ENCODE measurements at places on chromosomes 4 and X.

DNA sequence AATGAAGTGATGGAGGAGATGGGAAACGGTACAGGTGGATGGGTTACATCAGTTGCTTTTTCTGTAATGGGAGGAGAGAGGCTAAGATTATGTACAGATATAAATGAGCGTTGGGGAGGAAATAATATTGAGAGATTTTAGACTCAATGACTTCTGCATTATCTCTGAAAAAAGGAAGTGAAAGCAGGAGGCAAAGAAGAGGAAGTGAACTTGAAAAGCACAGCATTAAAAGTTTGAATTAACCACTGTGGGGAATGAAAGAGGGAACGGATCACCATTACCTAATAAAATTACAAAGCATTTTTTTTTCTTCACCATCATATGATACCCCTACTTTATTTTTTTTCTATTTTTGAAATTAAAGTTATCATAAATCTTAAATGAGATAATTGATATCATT lies 1025.5 kb downstream of the RPA4 start:
- no peak for DNase-seq

DNA sequence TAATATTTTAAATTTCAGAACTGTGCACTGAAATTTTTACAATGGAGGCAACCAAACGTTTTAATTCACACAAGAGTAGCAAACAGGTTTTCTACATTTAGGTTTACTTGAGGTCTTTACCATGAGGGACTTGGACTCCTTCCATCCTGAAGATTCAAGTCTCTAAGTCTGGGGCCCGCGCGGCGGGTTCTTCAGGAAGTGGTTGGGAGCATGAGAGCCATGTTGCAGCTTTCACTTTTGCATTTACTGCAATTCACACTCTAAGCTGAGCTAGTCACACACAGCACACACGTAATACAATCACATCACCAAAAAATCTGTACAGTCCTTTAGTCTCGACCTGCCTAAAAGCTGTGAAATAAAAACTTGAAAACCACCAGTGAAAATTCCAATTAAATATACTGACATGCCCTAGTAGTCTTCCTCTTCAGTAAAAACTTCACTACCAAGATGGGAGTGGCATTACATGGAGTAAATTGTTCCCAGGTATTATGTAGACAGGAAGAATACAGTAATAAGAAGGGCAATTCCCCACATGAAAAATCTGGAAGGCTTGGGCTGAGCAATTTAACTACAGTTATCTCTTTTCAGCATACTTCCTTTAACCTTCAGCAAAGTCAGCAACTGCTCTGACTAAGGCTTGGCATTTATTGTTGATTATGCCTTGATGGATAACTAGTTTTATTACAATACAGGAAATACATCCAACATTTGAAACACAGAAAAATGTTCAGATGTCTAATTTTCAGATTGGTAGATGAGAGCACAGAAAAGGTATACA lies 571.1 kb upstream of the DIPK2B start:
- DNase-seq = no peak

GRCh38 chr4:39514888-39515401 lies 12.3 kb downstream of the UGDH start:
- DNase-seq = no peak

GRCh38 chr4:53908661-53909078 lies 155.7 kb downstream of the CHIC2 start:
- peak; percentile 77 for DNase-seq

DNA sequence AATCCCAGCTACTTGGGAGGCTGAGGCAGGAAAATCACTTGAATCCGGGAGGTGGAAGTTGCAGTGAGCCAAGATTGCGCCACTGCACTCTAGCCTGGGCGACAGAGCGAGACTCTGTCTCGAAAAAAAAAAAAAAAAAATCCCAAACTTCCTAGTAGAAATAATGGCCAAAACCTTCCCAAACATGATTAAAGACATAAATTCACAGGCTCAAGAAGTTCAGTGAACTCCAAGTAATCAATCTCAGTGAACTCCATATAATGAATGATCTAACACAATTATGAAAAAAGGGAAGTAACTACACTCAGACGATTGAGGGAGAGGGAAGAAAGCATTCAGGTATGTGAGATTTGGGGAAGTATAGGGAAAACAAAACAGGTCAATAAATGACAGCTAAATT lies 6.5 kb downstream of the FUNDC1 start:
- DNase-seq = no peak

DNA sequence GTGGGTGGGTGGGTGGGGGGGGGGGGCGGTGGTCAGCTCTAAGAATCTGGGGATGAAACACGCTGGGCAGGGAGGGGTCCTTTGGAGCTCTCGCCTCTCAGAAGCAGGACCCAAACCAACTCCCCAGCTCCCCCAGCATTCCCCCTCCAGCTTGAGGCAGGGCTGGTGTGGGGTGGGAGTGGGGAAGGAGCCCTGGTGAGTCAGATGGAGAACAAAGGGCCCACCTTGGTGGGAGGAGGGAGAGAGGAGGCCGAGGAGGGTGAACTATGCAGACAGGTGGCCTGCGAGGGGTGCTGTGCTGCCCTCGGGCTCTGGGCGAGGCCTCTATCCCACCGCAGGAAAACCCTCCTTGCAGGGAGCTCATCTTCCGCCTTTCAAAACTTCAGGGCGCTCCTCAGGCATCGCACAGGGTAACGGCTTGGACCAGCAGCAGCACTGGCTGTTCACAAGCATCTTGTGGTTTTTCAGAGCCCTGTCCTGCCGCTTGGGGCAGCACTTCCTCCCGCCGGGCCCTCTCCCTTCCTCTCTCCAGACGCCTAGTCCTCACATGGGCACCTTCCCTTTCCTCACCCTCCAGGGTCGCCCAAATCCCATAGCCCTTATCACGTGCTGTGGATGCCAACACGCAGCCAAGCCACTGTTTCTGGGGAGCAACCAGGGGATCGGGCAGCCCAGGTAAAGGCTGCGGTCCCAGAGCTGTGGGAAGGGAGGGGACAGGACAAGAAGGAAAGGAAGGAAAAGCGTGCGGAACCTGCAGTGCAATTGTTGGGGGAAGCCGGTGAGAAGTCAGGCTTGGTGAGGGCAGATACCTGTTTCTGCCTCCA lies 34.0 kb upstream of the GRPEL1 start:
- DNase-seq = peak; percentile 71

DNA sequence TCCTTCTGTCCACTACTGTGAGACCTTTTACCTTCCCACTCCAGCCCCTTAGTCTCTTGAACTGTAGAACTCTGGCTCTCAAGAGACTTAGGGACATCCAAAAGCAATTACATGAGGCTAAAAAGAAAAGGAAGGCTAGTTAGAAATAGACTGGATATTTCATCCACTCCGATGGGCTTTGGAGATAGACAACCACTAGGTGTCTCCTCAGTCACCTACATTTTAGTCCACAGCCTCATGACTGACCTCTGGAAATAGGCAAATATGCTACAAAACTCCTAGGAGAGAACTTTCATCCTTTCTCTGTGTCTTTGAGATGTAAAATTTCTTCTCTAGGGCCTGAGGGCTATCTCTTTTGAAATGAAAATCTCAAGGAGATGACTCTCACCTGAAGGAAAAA lies 45.1 kb upstream of the LAMP2 start:
- DNase-seq = no peak

GRCh38 chr4:39950861-39951481 lies 26.7 kb downstream of the PDS5A start:
- no peak for DNase-seq

GRCh38 chrX:133215017-133215416 lies 3.1 kb downstream of the TFDP3 start:
- DNase-seq = no peak

GRCh38 chr4:2417226-2417764 lies 1.1 kb downstream of the ZFYVE28 start:
- DNase-seq = no peak

DNA sequence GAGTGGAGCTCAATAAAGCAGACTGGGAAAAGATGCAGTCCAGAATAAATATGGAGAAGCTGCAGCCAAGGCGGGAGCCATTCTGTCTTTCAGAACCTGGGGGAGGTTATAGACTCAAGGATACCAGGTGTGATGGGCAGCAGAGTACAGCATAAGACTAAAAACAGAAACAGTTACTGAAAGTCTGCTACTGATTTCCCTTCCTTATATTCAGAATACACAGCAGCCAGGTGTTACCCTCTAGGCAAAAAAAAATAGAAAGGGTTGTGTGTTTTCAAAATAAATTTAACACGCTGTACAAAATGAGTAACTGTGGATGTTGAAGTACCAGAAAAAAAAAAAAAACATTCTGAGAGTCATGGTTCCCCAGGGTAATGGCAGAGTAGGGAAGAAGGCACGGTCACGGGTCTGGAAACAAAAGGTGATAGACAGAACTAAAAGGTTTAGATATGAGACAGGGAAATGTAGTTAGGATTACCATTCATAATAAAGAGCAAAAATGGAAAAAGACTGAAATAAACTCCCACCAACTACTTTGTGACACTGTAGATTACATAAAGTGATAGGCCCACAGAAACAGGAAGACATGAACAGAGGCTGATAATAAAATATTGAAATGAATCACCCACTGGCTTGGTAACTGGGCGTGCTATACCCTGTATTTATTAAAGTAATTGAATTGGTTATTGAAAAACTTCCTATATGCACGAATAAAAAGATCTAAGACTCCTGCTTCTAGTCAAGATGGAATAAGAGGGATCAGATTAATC lies 10.8 kb upstream of the HHIP start:
- no peak for DNase-seq

- DNase-seq = no peak
Observed at GRCh38 chr4:109027016-109027500, 264.2 kb upstream of the ETNPPL start.

GRCh38 chr4:79331126-79331876 lies 5.4 kb upstream of the NAA11 start:
- DNase-seq = no peak

- peak; percentile 36 for DNase-seq
Observed at GRCh38 chr4:103934178-103934789, 214.5 kb upstream of the TACR3 start.

DNA sequence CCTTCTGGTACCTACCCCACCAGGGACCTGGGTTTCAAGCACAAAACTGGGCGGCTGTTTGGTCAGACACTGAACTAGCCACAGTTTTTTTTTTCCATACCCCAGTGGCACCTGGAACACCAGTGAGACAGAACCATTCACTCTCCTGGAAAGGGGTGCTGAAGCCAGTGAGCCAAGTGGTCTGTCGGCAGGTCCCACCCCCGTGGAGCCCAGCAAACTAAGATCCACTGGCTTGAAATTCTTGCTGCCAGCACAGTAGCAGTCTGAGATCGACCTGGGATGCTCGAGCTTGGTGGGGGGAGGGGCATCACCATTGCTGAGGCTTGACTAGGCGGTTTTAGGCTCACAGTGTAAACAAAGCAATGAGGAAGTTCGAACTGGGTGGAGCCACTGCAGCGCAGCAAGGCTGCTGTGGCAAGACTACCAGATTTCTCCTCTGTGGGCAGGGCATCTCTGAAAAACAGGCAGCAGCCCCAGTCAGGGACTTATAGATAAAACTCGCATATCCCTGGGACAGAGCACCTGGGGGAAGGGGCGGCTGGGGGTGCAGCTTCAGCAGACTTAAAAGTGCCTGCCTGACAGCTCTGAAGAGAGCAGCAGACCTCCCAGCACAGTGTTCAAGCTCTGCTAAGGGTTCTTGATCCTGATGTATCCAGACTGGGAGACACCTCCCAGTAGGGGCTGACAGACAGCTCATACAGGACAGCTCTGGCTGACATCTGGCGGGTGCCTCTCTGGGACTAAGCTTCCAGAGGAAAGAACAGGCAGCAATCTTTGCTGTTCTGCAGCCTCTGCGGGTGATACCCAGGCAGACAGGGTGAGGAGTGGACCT lies 223.0 kb downstream of the COX18 start:
- DNase-seq = no peak

DNA sequence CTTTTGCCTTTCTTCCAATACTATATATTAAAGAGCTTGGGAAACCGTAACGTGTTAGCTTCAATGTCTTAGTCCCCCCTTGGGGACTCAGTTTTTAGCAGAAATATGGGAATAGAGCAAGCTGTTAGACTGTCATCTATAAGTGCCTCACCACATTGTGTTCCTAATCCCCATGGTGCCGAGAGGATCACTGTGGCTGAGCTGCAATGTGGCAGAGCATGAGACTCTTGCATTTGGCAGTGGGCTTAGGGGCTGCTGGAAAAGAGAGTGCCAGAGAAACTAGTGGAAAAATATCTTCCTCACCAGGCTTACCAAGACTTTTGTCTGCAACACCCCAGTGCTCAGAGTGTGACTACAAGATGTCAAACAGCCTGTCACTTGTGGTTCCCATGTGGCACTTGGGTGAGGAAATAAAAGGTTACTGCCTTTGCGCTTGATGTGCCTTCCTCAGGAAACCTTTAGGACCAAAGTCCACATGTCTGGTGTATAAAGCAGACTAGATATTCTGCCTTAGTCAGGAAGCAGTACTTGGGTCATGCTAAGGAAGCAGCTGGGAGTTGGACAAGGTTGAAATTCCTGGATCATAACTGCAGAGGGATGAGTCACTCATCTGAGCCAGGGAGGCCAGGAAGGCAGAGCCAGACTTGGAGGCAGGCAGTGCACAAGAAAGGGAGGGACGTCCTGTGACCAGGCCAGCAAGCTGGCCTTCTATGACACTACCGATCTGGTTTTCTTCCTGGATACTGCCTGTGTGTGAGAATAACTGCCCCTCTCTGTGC lies 9.7 kb upstream of the MAGEA4 start:
- DNase-seq = no peak

GRCh38 chr4:184250795-184251669 lies 33.4 kb upstream of the ENPP6 start:
- peak; percentile 47 for DNase-seq

- DNase-seq = no peak
Observed at GRCh38 chr4:17956245-17956644, 65.3 kb downstream of the LCORL start.

DNA sequence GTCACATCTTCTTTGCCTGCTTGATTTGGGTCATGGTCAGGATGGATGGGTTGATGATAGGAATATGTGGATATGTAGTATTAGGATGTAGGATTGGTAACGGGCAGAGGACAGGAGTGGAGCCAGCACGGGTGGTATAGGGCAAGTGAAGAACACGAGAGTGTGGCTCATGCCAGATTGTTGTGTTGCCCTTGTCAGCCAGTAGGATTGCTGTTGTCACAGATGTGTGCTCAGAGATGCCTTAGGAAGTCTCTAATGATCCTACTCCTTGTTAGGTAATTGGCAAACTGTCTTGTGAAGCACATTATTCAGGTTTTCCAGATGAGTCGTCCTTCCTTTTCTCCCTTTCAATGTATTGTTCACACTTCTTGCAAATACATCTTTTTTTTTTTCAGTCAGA lies 5.5 kb downstream of the ATP10D start:
- no peak for DNase-seq

DNA sequence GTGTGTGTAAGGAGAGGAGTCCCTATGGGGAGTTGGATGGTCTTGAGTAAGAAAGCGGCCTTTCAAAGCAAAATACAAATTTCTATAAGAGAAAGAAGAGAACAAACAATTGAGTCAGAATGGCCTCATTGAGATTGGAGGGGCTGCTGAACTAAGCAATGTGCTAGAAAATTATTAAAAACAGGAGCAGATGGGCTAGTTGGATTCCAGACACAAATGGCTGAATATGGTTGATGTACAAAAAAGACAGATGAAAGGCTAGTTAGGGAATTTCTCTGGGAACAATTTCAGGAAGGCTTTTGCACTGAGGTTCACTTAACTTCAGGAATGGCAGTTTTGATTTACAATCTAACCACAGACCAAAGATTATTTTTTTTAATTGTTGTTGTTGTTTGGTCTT lies 1806.8 kb upstream of the TENM3 start:
- no peak for DNase-seq

Data from renal pelvis (tissue), 12 donors.